ENCODE measurements at places on chromosomes 6 and 20.

- DNase-seq: no peak
These were observed 54.0 kb upstream of the BTN3A2 start for GRCh38 chr6:26311012-26311384.

- no peak for DNase-seq
These were observed 182.8 kb downstream of the SASH1 start for GRCh38 chr6:148525453-148525852.

- no peak for DNase-seq
These were observed 21.5 kb upstream of the PREX1 start for GRCh38 chr20:48849299-48849698.

DNA sequence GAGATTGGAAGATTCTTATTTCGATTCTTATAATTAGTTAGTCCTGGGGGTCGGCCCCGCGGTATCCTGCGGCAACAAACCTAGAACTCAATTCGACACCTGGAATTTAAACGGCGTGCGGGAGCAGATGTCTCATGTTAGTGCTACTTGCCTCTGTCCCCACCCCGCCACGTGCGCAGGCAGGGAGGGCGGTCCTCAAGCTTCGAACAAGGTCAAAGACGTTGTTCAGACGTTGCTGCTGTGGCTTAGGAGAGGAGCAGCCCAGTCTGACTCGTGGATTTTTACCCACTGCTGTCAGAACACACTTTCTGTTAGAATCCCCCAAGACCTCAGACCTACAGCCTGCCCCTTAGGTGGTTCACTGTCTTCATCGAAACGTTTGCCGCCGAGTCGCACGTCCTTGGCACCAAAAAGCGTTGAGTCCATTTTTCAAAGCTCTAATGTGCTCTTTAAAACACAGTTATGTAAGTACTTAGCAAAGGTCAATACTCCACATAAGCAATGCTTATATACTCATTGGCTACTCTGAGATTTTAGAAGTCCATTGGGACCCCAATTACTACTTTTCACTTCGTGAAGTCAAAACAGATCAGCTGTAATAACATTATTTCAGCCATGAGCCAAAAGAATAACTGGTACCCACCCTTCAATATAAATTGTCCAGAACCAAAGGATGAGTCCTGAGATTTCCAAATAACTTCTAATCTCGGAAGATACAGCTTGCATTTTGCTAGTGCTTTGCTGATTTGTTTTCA, 2.7 kb upstream of the C6orf62 start:
- no peak for DNase-seq

- DNase-seq: no peak
These were observed 11.0 kb upstream of the CFAP206 start for GRCh38 chr6:87396595-87397392.

DNA sequence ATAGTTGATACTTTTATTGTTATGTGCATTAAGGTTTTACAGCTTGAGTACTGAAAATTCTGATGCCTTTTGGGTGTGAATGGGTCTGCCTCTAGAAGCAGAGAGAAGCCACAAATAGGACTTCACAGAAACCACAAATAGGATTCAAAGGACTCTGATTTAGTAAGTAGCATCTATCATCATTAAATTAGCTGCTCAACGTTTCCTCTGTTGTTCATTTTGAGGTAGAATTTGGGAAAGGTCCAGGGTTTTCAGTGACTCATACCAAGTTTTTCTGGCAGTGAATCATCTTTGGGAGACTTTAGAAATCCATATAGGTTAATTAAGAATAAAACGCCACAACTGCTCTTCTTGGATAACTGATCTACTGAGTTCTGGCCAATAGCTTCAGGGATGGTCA, 105.1 kb downstream of the PHF3 start:
- no peak for DNase-seq

- DNase-seq: no peak
These were observed 161.1 kb downstream of the DLL1 start for GRCh38 chr6:170129691-170130171.

DNA sequence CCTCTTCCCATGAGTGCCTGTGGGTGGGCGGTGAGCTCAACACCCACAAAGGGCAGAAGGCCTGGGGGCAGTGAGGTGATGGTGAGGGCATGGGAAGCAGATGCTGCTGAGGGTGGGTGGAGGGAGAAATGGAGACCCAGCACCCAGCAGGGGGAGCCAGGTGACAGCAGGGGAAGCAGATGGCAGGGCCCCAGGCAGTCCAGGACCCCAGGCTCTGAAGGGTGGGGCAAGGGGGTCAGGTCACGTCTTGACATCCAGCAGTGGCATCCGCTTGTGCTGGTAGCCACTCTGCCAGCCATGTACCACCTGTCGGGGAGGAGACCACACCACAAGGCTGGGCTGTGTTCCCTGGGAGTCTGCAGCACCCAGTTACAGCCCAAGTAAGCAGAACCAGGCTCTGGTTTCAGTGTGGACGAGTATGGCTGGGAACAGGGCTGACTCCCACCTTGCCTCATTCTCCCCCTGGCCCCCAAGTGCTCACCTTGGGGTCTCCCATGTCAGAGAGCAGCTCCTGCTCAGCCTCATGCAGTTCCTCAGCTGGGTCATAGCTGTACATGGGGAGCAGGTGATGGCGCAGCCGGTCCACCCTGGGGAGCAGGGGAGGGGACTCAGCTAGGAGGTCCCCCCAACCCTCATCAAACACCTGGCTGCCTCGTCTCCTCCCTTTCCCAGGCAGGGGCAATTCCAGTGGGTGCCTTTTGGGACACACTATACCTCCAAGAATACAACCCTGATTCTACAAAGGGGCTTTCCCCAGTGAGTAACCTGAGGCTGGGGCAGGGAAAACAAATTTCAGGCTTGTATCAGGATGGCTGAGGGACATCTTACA, 2.0 kb downstream of the SMIM29 start:
- no peak for DNase-seq

DNA sequence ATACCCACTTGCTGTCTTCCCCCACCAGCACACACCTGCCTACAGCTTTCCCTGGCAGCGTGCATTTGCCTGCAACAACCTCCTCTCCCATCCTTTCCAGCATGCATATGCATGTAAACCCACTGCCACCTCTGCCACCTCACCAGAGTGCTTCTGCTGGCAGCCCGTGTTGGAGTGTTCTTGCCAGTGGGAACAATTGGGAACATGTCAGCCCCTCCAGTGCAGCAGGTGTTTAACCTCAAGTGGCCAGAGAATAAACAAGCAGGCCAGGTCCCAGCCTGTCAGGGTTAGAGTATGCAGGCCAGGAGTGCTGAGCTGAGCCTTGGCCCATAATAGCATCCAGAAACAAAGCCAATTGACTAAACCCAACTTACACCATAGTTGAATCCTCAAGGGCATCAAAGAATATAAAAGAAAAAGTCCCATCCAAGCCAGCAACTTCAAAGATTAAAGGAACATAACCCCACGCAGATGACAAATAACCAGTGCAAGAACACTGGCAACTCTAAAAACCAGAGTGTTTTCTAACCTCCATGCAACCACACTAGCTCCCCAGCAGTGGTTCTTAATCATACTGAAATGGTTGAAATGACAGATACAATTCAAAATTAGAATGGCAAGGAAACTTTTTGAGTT, 1212.1 kb upstream of the CITED2 start:
- DNase-seq: no peak

All from stimulated activated CD4-positive, alpha-beta T cell treated with anti-CD3 and anti-CD28 coated beads, Interleukin-1b, Interleukin-23, amount 100 ng/mL, for 1 hour (primary cell).